Suprapubic skin (tissue), 4 donors: ENCODE measurements at places on chromosomes 6 and 20. TPM values are rescaled to one million over a fixed set of nuclear protein-coding genes. Genes with fewer than 3 reads are reported as not detected.

GRCh38 chr20:53055367-53056067, 83.4 kb downstream of the TSHZ2 start:
- no peak overlapping the region for H3K4me3 ChIP-seq
- H3K4me1 ChIP-seq = no peaks in the 10 kb centered on the region
- H3K27me3 ChIP-seq = no peaks in the 10 kb centered on the region
- H3K36me3 ChIP-seq = no peaks in the 10 kb centered on the region

DEFB124 gene
- not detected for total RNA-seq

GRCh38 chr6:136751991-136752390, 40.3 kb downstream of the MAP3K5 start:
- no peaks in the 10 kb centered on the region for H3K36me3 ChIP-seq
- no peaks in the 10 kb centered on the region for H3K27me3 ChIP-seq
- DNase-seq = no peak
- H3K27ac ChIP-seq = no peak overlapping the region
- H3K4me1 ChIP-seq = peaks cover 16% of the 10 kb centered on the region
- H3K4me3 ChIP-seq = no peak overlapping the region

DNA sequence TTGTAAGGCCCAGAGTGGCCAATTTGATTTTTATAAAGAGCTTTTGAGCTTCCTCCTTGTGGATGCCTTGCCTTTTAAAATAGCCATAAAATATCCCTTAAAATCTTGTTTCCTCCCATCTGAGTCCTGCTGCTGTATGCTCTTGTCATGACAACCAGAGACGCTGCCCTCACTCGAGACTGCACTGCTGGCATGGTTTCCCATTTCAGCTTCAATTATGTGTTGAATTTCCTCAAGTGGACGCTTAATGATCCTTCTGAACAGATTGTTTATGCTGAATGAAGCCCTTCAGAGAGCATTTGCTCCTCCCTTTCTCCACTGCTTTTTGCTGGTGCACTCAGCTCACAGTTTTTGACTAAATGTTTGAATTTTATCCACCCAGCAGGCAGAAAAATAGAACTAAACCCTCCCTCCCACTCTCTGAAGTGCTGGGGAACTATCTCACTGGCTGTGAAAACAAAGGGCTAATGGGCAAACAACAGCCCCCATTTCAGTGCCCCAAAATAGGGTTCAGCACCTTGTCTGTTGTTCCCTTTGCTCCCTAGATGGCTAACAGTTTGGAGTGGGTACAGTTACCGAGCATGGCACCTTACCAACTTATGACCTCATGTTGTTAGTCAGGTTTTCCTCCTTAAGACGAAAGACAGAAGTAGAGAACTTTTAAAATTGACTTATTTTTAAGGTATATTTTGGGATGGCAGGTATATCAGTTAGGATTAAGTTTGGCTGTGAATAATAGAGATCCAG, 45.5 kb upstream of the RNF8 start:
- peak overlapping the region; percentile 32 for H3K27ac ChIP-seq
- H3K4me3 ChIP-seq = no peak overlapping the region
- DNase-seq = no peak
- H3K27me3 ChIP-seq = no peaks in the 10 kb centered on the region
- H3K4me1 ChIP-seq = peaks cover 20% of the 10 kb centered on the region

- no peak for DNase-seq
- peaks cover 6% of the 10 kb centered on the region for H3K36me3 ChIP-seq
- no peak overlapping the region for H3K27ac ChIP-seq
- no peak overlapping the region for H3K4me3 ChIP-seq
- no peaks in the 10 kb centered on the region for H3K4me1 ChIP-seq
Observed at GRCh38 chr6:131191590-131191989, 56.3 kb downstream of the AKAP7 start.

DNA sequence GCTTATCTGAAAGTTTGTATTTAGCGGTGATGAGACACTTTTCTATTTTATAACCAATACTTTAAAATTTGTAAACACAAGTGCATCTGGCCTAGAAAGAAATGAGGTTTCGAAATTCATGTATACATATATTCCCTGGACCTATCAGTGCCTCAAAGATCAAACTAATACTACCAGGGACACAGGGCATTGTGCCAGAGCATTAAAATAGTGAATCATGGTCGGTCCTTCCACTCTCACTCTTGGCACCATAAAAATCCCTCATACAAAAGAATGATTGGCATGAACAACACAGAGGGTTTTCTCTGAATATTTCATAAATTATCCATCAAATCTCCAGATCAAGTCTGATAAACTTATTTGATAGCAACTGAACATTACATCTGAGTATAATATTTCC, 62.0 kb downstream of the MMUT start:
- H3K27ac ChIP-seq = no peak overlapping the region
- H3K36me3 ChIP-seq = no peaks in the 10 kb centered on the region
- no peak overlapping the region for H3K4me3 ChIP-seq

DNA sequence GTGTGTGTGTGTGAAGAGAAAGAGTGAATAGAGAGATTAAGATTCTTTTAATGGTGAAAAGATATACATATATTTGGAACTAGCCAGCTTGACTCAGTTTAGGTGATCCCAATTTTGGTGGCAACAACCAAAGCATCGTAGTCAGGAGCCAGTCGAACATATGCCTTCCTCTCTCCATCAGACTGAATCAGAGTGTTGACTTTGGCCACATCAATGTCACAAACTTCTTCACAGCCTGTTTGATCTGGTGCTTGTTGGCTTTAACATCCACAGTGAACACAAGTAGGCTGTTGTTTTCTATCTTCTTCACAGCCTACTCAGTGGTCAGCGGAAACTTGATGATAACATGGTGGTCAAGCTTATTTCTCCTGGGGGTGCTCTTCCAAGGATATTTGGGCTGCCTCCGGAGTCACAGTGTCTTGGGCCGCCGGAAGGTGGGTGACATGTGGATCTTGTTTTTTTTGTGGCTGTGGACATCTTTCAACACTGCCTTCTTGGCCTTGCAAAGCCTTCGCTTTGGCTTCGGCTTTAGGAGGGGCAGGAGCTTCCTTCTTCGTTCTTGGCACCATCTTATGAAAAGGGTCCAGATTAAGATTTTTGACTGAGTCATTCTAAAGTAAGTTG, 3.4 kb downstream of the HLA-F start:
- no peak overlapping the region for H3K4me3 ChIP-seq
- no peak for DNase-seq
- H3K27me3 ChIP-seq = no peaks in the 10 kb centered on the region
